ENCODE measurements at places on chromosomes 5 and 9.

DNA sequence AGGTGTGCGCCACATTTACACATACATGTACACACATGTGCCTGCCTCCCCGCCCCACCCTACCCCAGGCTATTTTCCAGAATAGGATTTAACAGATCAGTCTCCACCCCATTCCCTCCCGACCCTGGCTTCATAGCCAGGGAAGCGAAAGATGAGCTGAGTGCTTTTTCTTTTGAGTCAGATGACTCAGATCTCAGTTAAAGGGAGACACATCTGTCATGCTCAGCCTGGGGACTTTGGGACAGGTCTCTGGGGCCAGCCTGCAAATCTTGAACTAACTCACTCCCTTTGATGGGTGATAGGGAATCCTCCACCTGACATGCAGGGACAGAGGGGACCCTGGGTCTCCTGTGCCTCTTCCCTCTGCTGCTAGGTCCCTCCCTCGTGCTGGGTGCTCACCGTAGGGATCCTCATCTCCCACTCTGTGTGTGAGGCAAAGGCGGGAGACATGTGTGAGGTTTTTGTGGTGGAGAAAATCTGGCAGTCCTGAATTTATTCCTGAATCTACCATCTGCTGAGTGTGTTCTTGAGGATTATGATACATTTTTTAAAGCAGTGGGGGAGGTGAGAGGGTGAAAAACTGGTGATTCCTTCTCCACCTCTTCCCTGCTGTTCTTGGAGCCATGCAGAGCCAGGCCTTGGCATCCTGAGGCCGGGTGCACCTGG lies 37.7 kb downstream of the NEUROG1 start:
- DNase-seq: no peak

GRCh38 chr5:137498736-137499505 lies at the start of gene SPOCK1:
Gene SPOCK1 (minus strand): TSS chr5:137499326.
- peak; percentile 0 for DNase-seq

DNA sequence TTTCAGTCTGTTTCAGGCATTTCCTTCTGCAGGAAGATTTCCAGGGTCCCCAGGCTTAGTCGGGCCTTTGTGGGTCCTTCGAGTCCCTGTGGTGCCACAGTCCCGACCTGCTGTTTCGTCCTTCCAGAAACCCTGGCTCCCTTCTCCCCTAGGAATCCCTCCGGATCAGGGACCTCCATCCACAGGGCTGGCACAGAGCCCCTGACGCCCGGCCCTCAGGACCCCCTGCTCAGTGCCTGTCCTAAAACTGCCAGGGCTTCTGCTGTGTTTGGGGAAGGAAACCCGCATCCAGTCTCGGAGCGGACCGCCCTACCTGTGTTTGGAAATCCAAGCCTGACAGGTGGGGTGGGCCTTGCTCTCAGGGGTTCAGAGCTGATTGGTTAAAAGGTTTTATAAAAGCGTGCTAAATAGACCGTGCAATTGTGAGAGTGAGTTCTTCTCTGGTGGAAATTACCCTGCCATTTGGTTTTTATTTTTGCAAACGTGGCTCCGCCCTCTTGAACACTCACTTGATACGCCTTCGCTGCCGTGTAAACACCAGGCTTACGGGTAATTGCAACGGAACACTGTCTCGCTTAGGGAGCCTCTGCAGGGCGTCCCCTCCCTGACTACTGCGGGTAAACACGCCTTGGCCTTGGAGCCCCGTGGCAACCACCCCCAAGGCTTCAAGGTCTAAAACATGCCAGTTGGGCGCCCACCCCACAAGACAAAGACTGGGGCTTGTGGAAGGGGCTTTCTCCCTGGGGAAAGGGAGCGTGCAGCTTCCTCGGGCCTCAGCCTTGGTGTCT lies 121.2 kb downstream of the PHF2 start:
- no peak for DNase-seq

DNA sequence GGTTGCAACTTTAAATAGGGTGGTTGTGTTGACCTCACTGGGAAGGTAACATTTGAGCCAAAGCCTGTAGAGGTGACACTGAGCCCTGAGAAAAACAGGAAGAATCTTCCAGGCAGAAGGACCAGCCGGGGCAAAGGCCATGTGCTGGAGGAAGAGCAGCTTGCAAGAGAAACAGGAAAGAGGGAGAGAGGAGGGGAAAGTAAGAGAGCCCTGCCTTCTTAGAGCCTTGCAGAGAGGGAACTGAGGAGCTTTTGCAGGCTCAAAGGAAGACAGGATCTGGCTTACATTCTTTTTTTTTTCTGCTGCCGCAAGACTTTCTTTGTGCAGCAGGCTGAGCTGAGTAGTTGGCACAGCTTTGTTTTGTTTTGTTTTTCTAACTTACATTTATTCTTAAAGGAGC lies 17.4 kb downstream of the C9orf153 start:
- DNase-seq: no peak

DNA sequence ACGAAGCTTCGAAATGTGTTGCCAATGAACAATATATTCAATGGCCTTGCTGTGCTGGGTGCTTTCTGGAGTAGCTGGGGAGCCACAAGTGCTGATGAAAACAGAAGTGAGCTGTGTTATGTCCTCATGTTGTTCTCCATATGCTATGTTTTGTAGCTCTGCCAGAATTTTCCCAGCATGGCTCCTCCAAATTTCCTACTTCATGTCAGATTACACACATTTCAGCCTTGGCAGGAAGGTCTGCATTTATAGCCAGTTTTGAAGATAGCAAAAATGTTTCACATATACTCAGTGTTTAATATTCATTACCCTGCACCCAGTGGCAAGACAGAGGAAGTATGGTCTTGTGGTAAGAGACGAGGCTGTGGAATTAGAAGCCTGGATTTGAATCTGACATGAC lies 22.6 kb upstream of the NMUR2 start:
- no peak for DNase-seq
